ENCODE measurements at places on chromosomes 3 and 15.
A peak's percentile ranks its signal among the peaks of the same experiment; 100 is the strongest.

DNA sequence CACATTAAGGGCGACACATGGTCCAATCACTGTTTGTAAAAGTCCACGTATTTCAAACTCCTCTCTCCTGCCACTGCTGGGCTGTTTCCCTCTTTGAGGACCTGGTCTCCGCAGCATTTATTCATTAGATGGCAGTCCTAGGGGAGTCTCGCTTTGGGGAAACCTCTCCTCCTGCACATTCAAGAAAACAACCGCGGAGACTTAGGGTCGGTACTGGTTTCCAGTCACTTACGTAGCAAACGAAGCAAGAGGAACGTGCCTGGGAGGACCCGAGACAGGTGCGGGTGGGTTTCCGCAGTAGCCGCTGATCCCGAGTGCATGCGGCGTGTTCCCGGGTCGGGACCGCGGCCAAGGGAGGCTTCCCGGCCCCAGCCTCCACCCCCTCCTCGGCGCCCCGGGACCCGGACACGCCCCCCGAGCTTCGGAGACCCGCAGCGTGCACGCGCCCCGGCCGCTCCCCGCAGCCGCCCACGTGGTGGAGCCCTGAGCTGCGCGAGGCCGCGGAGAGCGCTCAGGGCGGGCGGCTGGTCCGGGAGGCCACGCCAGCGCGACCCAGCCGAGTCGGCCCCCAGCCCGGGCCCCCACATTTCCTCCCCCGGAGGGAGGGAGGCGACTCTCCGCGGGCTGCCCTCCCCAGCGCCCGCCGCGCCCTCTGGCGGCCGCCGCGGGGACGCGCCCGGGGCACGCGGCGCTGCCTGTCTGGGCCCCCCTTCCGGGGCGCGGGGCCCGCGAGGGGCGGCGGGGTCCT is 1.1 kb upstream of the IGF1R start:
- peak; percentile 66 for DNase-seq

DNA sequence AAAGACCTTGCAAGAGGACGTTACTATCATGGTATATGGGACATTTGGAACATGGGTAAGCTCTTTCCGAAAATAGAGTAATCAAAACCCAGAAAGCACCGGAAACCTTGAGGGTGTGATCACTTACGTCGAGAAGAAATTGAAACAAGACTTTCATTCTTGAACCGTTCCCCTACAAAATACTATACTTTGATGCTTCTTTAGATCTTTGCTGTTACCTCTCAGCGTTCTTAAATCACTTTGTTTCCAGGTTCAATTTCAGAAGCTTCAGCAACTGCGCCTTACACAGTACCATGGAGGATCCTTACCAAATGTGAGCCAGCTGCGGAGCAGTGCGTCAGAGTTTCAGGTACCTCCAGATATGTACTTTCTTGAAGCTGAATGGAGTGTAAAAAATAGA is 10.1 kb downstream of the CRTC3 start:
- DNase-seq: no peak

DNA sequence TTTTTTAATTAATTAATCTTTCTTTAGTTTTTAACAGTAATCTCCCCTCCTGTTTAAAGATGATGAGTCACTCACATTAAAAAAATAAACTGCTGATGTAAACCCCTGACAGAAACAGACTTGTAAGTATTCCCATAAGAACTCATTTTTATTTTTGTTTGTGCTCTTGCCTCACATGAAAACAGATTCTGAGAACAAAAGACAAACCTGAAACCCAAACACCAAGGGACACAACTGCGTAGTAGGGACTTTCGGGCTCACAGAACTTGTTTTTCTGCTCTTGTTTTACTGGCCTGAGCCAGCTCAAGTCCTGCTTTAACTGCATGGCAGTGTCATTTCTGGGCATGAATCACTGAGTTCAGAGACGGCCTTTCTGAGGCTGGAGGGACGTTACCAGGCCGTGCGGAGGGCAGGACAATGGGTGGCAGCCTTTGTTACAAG is 600.8 kb downstream of the FOXP1 start:
- DNase-seq: no peak

DNA sequence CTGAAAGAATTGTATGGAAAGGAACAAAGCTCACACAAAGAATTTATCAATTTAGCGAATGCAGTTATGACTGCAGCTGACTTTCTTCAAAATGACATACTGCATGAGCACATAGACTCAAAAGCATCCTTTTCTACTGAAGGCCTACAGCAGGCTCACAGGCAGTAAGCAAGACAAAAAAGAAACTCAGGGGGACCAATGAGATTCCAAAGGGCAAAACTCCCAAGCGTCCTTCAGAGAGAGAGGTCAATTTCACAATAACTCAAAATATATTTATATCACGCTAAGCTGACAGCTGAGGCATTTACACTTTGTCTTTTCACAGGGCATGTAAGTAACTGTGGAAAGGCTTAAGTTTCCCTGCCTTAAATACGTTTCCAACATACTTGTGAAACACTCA is 427.9 kb upstream of the RASGRP1 start:
- DNase-seq: no peak

Measured in NCI-H345 (cell line).